ENCODE measurements at places on chromosomes 7 and 10.

GRCh38 chr10:124650820-124651401 lies 93.3 kb downstream of the FAM53B start:
- DNase-seq: no peak

DNA sequence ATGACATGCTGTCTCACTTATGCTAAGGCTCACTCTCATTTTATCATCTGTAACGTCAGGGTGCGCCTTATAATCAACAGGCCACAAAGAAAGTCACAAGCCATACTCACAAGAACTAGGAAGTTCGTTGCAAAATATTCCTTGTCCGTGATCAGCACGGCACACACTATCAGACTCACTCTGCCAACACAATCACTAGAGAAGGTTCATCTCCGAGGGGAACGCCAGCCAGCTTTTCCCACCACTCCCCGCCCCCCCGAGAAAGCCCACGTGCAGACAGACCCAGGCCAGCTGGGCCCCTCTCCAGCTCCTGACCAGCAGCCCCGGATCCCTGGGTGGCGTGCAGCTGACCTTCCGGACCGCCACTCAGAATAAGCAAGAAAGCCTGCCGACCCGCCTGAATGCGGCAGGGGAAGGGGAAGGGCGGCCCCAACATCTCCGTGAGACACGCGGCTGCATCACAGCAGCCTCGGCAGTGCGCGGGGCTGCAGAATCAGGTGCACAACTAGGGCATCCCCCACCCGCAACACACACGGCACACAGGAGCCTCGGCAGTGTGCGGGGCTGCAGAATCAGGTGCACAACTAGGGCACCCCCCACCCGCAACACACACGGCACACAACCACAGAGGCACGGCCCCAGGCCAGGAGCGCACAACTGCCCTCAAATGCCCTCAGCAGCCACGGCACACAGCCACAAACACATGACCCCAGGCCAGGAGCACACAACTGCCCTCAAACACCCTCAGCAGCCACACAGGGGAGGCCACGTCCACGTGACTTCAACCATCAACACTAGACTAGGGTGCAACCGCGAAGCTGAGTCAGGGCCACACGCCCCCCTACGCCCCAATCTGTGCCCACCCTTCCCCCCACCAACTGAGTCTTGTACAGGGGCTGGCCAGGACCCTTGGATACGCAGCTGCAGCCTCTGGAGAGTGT lies 2.5 kb upstream of the GPR146 start:
- DNase-seq: peak; percentile 81

DNA sequence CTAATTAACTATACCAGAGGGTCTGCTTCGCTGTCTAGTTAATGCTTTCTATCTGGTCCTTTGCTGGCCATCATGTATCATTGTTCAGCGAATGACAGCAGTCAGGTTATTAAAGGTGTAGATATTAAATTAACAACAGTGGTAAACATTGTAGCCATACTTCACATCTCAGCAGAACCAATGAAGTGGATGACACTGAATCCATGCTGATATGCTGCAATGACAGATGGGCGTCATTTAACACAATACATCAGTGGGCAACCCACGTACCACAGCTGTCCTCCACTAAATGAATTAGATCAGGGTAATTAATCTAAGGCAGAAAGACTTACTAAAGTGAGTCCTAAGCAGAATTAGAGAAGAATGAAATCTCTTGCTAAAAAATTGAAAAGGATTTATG lies 767.2 kb downstream of the NXPH1 start:
- no peak for DNase-seq

GRCh38 chr7:99001482-99002147 lies 123.3 kb downstream of the TRRAP start:
- DNase-seq: no peak

DNA sequence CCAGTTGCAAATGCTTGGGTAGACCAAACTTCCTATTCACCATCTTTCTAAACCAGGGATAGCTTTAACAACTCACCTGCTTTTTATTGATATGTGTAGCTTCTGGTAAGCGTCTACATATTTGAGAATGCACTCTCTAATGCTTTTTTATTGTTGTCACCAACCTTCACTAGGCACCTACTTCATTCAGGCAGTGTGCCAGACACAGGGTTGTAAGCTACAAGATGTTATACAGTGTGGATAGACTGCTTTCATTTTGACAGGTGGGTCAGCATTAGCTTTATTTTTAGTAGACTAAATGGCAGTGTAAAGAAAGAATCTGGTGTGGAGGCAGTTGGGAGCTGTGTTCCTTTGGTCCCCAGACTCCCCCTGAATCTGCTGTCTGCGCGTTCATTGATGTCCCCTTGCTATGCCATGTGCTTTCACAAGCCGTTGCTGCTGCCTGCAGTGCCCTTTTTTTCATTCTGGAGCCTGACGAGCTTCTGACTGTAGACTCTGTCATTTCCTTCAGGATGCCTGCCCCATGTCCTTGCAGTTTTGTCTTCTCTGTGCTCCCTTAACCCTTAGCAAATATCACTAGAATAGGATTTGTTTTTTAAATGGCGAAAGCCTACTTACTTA lies 32.1 kb downstream of the NRF1 start:
- no peak for DNase-seq

DNA sequence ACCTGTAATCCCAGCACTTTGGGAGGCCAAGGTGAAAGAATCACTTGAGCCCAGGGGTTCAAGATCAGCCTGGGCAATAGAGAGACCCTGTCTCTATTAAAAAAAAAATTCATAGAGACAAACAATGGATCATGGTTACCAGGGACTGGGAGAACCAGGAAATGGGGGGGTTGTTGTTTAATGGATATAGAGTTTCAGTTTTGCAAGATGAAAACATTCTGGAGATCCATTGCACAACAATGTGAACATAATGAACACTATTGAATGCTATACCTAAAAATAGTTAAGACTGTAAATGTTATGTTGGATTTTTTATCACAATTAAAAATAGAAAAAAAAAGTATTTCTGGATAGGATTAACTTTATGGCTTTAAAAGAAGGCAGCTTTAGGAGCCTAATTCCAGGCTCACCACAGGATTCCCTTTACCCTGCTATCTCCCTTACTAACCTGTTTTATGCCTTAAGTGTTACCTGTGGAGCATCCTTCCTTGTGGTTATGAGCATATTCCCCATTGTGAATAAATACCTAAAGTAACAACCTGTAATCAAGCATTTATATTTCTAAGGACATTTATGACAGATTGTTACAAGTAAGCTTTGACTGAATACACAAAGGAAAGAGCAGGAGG lies 45.1 kb upstream of the SGCE start:
- no peak for DNase-seq

- no peak for DNase-seq
Observed at GRCh38 chr7:111789870-111790269, 227.6 kb upstream of the IMMP2L start.

DNA sequence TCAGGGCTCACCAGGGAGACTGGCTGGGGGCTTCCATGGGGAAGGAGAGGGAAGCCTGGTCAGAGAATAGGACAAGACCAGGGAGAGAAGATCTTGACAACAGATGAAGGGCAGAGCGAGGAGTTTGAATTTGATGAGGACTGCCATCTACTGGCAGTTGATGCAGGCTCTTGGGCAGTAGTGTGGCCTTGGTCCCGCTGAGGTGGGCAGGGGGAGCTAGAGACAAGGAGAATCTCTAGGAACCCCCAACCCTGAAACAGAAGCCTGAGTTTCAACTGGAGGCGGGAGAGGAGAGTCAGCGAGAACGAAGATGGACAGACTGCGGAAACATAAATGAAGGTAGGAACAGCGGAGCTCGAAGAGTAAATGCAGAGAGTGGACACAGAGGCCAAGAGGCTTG lies 81.0 kb downstream of the PPP1R3C start:
- peak; percentile 18 for DNase-seq

GRCh38 chr10:74814797-74815196 lies 11.6 kb upstream of the KAT6B start:
- DNase-seq: no peak

- DNase-seq: no peak
Observed at GRCh38 chr7:108001764-108002725, 916 bp downstream of the LAMB1 start.

DNA sequence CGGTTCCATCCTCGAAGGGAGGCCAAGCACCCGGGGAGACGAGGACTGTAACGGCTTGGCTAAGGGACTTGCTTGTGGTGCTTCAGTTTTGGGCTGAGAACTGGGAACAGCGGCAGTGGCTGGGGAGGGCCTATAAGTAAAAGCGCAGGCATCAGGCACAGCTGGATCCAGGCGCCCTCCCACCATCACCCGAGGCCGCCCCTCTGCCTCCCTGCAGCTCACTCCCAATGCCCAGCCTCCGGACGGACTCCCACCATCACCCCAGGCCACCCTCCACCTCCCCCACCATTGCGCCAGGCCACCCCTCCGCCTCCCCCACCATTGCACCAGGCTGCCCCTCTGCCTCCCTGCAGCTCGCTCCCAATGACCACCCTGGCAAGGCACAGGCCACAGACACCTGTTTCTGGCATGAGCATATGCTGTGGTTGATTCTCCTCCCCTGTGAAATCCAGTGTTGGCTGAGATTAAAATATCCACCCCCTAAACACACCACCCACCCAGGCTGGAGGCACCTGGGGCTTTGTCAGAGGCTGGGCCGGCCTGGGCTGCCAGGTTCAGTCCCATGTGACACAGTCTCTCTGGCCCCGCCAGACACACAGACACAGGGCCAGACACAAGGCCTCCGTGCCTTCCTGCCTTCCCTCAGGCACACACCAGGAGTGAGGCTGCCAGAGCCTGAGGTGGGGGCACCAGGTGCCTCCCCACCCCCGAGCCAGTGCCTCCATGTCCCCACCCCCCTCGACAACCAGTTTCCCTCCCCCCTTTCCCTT lies 16.7 kb downstream of the MICALL2 start:
- no peak for DNase-seq

DNA sequence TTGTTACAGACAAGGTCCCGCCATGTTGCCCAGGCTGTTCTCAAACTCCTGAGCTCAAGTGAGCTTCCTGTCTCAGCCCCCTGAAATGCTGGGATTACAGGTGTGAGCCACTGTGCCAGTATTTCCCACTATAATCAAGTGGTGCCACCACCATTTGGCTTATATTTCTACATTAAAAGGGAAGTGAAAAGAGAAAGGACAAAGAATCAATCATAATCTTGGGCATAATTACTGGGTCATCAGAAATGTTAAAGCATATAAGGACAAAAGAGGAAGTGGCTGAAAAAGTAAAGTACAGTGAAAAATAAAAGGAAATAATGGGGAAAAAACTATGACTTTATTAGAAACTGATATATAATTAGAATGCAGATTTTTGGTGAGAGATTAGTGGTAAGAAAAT lies 25.7 kb upstream of the ENTPD1 start:
- no peak for DNase-seq

DNA sequence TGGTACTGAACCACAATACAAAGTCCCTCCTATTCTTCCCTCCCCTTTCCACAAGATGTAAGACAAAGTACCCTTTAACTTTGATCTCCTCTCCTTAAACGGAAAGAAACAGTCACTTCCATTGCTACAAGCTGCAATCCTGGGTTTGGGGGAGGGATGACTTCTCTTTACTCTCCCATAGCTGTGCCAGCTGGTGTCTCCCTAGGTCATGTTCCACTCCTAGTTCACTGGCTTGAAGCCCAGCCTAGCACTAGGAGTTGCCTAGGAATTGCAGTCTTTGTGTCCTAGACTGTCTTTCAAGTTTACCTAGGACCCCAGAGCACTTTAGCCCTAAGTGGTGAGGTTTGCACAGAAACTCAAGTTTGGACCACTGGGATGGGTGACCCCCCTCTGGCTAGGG lies 311.1 kb downstream of the HPSE2 start:
- no peak for DNase-seq

- DNase-seq: no peak
Observed at GRCh38 chr7:134727711-134728110, 51.7 kb upstream of the CALD1 start.

All from hematopoietic multipotent progenitor cell treated with erythropoietin and hydrocortisone succinate and interleukin-3 and kit ligand, for 8 days (in vitro differentiated cells).